ENCODE measurements at places on chromosomes 7 and 10.

DNA sequence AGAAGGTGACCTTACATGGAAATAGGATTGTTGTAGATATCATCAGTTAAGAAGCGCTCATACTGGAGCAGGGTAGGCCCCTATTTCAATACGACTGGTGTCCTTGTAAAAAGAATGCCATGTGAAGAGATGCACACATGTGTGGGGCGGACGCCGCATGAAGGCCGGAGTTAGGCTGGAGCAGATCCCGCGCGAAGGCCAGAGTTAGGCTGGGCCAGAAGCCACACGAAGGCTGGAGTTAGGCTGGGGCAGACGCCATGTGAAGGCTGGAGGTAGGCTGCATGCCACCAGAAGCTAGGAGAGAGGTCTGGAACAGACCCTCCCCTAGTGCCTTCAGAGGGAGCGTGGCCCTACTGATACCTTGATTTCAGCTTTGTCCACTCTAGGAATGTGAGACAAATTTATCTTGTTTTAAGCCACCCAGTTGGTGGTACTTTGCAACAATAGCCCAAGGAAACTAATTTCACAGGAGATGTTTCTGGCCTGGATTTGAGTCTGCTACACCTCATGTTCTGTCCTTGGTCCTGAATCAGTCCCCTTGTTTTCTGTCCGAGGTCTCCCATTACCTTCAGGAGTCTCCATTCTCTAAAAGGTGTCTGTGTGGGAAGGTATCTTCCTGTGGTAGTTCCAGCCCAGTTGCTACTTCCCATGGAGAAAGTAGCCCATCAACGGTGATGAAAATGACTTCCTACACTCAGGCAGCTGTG is 585.8 kb downstream of the LRMDA start:
- DNase-seq, result no peak

DNA sequence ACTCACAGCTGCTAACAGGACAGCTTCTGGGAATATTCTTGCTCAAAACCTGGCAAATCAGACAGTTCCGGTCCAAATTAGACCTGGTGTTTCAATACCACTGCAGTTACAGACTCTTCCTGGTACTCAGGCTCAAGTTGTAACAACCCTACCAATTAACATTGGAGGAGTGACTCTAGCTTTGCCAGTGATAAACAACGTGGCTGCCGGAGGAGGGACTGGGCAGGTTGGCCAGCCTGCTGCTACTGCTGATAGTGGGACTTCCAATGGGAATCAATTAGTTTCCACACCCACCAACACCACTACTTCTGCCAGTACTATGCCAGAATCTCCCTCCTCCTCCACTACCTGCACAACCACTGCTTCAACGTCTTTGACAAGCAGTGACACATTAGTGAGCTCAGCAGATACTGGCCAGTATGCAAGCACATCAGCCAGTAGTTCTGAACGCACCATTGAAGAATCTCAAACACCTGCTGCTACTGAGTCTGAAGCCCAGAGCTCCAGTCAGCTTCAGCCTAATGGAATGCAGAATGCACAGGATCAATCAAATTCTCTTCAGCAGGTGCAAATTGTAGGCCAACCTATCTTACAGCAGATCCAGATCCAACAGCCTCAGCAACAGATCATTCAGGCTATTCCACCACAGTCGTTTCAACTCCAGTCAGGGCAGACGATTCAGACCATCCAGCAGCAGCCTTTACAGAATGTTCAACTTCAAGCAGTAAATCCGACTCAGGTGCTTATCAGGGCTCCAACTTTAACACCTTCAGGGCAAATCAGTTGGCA is 2.1 kb downstream of the SP4 start:
- no peak for DNase-seq

GRCh38 chr10:70391654-70392053 is 9.2 kb upstream of the LRRC20 start:
- no peak for DNase-seq

GRCh38 chr10:36425131-36425797 is 700.1 kb upstream of the ANKRD30A start:
- DNase-seq, result no peak

DNA sequence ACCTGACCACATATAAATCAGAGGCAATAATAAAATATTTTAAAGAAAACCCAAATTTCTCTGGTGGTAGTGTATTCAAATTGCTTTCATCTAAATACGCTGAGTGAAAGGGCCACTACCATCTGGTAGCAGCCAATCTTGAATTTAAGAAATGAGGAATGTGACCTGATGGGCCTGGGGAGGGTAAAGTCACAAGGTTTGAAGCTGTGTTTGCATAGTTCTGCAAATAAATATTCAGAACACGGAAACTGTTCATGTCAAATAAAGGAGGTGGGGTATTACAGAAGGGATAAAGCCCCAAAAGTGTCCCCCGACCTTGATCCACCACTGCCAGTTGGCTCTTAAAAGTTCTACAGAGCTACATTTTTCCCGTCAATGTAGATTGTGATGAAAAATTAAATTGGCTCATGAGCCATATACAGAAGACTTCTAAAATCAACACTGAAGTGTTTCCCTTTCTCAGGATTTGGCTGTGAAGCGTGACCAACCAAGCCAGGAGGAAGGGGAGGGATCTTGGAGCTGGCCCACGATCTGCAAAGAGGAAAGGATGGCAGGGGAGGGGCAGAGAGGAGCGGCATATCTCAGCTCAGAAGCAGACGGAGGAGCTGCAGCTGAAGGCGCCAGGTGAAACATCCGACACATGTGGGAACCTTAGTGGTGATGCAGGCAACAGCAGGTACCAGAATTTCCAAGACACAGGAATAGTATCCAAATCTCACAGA is 39.6 kb downstream of the MPP7 start:
- DNase-seq, result no peak

- no peak for DNase-seq
These were observed 50.0 kb downstream of the TACR2 start for GRCh38 chr10:69366738-69367137.

DNA sequence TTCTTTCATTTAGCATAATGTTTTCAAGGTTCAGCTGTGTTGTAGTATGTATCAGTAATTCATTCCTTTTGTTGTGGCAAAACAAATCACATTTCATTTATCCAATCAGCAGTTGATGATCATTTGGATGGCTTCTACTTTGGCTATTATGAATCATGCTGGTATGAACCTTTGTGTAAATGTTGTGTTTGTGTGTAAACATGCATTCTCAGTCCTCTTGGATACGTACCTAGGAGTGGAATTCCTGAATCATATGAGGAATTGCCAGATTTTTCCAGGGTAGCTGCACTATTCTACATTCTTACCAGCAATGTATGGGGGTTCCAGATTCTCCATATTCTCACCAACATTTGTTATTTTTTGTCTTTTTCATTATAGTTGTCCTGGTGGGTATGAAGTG is 578.5 kb upstream of the MKI67 start:
- DNase-seq, result no peak

DNA sequence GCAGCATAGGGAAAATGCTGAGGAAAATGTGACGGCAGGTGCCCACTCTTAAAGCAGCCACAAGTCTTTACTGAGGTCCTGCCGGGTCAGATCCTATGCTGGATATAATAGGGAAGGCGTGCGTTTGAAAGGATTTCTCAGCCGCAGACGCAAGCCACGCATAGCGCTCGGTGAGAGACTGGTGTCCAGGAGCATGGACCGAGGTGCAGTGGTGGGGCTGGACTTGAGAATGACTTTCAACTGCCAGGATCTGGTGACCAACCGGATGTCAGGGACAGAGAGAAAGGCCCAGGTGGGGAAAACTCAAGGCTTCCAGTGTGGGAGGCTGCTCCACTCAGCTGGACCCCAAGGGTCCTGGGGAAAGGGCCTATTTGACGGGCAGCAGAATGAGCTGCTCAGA is 74.7 kb upstream of the INSIG1 start:
- no peak for DNase-seq

- no peak for DNase-seq
These were observed 117.5 kb downstream of the PLXDC2 start for GRCh38 chr10:19933772-19934171.

GRCh38 chr10:4514445-4515108 is 311.4 kb upstream of the AKR1E2 start:
- peak; percentile 8 for DNase-seq

DNA sequence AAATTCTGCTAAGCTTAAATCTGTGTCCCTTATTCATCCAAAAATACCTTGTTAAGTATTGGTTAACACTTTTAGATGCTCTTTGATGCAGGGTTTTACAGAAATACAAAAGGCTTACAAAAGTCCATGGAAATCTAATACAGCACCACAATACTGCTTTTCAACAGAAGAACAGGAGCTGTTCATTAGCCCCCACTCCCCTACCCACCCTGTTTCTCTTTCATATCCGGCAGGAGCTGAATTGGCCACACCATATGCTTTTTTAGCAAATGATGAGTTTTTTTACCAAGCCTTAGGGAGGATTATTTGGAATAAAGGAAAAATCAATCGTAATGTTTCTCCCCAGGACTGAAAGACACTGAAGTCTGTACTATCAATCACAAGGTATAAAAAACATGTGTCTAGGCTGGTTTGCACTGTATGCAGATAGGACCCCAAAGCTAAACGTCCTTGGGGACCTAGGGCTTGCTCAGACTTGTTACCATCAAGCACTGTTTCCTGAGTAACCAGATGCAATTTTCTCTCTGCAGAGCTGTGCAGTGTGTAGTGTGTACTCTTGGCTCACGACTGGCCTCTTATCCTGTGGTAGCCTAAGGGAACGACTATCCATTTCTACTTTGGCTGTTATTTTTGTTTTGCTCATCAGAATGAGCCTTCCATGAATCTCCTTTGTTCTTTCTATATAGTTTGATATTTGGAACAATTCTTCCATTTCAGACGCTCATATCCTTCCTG is 143.3 kb upstream of the LRGUK start:
- no peak for DNase-seq

Data from GM18507 (cell line).